ENCODE measurements at places on chromosomes 6 and 20.

DNA sequence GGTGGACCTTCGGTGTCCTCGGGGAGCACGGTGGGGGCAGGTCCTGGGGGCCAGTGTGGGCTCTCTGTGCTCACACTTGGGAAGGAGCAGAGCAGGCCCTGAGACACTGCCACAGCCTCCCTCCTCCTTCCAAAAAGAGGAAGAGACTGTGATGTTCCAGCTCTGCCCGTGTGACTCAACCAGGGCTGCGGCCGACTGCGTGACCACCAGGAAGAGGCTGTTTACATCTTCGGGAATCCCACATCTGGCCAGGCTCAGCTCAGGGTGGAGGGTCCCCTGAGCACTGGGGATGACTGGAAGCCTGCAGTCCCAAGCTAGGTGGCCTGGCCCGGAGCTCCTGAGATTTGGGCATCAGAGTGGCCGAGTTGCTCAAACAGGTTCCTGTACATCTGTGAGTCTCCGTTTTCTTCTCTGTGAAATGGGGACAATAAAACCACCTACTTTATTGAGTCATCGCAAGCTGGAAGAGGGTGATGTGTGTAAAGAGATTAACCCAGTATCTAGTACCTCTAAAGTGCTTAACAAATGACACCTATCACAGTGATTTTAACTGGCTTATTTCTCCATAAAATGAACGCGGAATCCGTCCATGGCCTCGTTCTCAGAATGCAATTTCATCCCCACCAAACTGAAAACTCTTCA lies 242.1 kb downstream of the DLL1 start:
- peak; percentile 70 for DNase-seq

GRCh38 chr6:139373154-139373927 lies 1.1 kb downstream of the CITED2 start:
- peak; percentile 64 for DNase-seq

DNA sequence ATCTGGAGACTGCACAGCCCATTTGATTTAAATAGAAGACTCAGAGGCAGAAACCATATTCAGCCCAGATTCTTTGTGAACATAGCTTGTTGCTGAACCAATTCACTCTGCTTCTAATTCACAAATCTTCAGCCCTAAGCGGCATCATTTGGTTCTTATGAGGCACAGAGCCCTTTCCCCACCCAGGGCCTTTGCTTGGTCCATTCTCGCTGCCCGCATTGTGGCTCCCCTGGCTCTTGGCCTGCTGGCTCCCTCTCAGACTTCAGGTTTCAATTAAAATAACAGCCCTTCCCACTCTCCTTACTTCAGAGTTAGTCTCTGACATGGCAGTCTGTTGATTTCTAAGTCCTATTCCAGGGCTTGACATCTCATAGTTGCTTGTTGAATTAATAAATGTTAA lies 9.4 kb upstream of the TMEM14A start:
- no peak for DNase-seq

GRCh38 chr6:6810727-6811126 lies 222.2 kb downstream of the LY86 start:
- DNase-seq, result no peak

- no peak for DNase-seq
Observed at GRCh38 chr6:169912266-169913095, 161.1 kb downstream of the ERMARD start.

DNA sequence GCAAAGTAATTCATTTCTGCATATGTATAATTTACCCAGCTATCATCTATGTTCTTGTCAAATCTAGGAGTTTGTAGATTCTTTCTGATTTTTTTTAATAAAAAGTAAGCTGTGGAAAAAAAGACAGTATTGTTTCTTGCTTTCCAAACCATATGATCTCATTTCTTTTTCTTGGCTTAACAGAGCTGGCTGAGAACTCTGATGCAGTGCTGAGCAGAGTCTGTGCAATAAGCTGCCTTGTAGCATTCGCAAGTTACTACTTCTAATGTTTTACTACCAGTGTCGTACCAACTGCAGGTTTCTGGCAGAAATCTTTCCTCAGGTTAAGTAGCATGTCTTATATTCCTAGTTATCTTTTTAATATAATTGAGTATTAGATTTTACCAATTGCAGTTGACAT lies 15.6 kb downstream of the RRBP1 start:
- no peak for DNase-seq

DNA sequence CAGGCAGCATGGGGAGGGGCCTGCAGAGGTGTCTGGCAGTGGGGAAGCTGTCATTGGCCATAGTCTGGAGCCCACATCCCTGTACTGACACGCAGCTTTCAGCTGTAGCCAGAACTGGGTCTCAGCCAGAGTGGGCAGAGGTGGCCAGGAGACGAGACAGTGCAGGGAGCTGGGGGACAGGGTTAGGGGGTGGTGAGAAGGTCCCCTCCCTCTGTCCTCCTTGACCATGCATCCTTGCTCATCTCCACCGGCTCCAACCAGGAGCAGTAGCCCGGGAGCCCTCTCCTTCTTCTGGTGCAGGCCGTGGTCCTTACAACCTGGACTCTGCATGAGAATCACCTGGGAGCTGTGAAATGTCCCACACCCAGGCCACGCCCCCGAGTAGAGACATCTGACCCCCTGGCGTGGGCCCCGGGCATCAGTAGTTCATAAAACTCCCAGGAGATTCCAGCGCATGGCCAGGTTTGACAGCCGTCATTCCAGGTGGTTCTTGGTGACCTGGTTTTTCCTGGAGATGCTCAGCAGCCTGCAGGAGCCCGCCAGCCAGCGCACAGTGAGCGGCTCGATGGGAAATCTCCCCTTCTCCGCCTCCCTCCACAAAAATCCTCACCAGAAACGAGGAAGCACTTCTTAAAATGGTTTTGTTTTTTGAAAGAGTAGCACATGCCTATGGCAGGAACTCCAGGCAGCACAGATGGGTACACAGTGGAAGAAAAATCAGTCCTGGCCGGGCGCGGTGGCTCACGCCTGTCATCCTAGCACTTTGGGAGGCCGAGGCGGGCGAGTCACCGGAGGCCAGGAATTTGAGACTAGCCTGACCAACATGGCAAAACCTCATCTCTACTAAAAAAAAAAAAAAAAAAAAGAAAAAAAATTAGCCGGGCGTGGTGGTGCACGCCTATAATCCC lies 56.2 kb downstream of the ADNP start:
- DNase-seq, result no peak

GRCh38 chr20:19336631-19337030 lies 124.2 kb downstream of the SLC24A3 start:
- DNase-seq, result no peak

DNA sequence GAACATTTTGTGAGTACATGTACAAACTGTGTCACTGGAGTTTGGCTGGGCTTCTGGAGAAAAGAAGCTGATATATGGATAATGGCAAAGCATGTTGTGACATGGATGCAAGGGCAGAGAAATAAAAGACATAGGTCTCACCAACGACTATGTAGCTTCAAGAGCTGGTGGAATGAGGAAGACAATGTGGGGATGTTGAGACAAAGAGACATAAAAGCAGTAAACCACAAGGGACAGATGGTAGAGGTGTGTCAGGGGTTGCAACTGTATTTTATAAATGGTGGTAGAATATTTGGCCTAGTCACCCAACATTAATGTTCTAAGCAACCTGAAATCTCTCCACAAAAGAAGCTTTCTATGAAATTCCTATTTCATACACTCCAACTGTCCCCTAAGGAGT lies 199.0 kb downstream of the KCNQ5 start:
- no peak for DNase-seq

GRCh38 chr20:63750807-63751470 lies 11.4 kb downstream of the SLC2A4RG start:
- DNase-seq, result no peak

- no peak for DNase-seq
Observed at GRCh38 chr6:650098-650497, 6.8 kb downstream of the HUS1B start.

DNA sequence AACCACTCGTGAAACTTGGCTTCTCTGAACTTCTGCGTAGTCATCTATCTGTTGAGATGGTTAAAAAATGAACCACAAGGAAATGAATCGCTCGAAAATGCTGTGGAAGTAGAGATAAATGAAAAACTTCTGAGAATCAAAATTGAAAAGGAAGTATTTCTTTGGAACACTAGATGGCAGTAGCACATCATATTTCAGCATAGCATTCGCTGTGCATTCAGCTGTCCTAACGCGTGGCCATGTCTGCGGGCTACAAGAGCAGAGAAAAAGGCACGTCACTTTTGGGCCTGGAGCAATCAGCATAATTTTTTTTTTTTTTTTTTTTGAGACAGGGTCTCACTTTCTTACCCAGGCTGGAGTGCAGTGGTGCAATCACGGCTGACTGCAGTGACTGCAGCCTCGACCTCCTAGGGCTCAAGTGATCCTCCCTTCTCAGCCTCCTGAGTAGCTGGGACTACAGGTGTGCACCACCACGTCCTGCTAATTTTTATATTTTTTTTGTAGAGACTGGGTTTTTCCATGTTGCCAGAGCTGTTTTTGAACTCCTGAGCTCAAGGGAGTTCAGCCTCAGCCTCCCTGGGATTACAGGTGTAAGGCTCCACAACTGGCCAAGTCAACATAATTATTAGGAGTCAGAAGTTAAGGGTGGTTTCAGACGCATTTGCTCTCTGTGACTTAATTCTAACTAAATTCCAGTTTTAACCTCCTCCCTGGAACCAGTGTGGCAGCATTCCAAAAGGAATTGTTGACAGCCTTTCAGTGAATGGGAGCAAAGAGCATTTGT lies 8.8 kb upstream of the PERP start:
- DNase-seq, result peak; percentile 61

DNA sequence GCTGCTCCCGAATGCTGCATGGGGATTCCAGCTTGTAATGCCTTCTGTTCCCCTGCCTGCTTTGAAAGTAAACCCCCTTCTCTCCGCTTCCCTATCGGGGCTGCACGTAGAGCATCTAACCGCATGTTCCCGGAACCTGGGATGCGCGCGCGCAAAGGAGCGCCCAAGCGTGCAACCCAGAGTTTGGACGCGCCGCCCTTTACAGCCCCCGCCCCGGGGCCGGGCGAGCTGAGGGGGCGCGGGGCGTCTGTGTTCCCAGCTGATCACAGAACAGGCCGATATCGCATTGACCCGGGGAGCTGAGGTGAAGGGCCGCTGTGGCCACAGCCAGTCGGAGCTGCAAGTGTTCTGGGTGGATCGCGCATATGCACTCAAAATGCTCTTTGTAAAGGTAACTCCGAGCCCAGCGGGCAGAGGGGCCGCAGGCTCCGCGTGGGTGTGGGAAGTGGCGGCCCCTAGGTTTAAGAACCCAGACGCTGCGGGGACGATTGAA lies 1.4 kb downstream of the LAMP5 start:
- no peak for DNase-seq

GRCh38 chr6:106790935-106791334 lies 161.6 kb downstream of the QRSL1 start:
- no peak for DNase-seq

GRCh38 chr6:35090734-35091133 lies 50.4 kb downstream of the TCP11 start:
- no peak for DNase-seq

DNA sequence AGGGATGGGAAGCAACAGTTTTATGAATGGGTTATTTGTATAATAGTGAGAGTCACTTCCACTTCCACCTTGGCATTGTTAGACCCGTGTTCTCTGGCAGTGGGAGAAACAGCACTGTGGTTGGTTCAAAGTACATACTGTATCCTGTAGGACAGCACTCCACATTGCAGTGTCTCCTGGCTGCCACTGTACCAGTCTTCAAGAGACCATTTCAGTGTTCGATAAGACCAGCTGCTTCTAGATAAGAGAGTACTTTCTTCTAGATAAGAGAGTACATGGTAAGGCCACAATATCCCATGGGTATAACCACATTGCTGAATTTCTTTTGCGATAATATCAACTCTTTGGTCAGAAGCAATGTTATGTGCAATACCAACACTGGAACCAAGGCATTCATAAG lies 28.8 kb downstream of the FITM2 start:
- no peak for DNase-seq

- DNase-seq, result no peak
Observed at GRCh38 chr6:75620381-75621304, 19.0 kb downstream of the SENP6 start.

GRCh38 chr20:64080013-64080812 lies at the start of gene OPRL1:
Gene OPRL1 (plus strand): TSS chr20:64080082. CDS start chr20:64092721, 12,639 bp downstream.
- peak; percentile 65 for DNase-seq

GRCh38 chr6:53313784-53314400 lies 34.9 kb downstream of the ELOVL5 start:
- DNase-seq, result no peak

DNA sequence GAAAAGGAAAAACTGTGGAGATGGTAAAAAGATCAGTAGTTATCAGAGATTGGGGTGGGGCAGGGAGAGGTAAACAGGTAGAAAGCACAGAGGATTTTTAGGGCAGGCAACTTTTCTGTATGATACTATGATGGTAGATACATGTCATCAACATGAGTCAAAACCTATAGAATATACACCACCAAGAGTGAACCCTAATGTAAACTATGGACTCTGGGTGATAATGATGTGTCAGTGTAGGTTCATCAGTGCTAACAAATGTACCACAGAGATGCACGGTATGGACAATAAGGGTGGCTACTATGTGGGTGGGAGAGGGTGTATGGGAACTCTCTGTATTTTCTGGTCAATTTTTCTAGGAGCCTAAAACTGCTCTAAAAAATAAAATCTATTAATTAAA lies 18.5 kb downstream of the PACSIN1 start:
- no peak for DNase-seq

GRCh38 chr6:163064397-163064796 lies 336.6 kb downstream of the PACRG start:
- no peak for DNase-seq

DNA sequence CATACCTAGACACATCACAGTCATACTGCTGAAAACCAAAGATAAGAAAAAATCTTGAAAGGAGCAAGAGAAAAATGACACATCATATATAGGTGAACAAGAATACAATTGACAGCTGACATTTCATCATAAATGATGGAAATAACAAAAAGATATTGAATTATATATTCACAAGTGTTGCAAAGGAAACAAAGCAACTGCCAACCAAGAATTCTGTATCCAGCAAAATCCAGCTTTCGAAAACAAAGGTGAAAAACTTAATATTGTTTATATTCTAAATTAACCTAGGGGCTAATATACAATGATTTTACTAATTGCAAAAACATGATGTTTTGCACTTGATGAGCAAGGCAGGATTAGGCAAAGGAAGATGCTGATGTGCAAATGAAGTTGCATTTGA lies 84.3 kb downstream of the MOXD1 start:
- no peak for DNase-seq

DNA sequence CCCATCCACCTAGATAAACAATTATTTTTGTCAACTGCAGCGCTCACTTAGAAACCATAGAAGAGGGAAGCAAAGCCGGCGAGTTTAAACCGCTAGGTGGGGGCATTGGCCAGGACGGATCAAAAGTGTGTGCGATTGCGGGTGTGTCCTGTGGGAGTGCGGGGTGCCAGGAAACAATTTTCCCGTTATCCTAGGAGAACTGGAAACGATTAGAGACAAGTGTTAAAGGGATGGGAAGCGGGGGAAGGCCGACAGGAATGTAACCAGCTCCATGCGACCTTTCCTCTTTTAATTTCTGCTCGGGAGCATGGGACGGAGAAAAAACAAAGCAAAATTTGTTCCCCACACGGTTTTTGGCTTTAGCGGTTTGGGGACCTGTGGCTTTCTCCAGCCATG lies 2.8 kb upstream of the HTR1B start:
- no peak for DNase-seq

DNA sequence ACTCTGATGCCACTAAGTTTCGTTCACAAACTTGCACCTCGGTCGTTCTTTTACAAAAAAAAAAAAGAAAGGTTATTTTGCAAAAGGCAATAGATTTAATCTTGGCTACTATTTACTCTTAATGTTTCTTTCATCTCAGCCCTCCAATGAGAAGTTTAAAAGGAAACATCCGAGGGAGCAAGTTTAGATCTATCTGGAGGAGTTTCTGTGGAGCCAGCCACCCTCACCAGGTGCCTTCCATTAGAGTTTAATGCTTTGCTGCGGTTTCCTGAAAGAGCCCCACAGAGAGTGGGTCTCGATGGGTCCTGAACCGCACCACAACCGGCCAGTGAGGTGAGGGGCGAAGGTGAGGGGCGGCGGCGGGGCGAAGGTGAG lies 632 bp downstream of the PRKN start:
- DNase-seq, result no peak
